ENCODE measurements at places on chromosomes 5 and 9. TPM values are rescaled to one million over a fixed set of nuclear protein-coding genes. Genes with fewer than 3 reads are reported as not detected.

RASA1 gene
- total RNA-seq = 20.7 TPM

PCDHB11 gene
- 0.34 TPM for total RNA-seq

CNTNAP3B gene
- total RNA-seq = 0.68 TPM

LTC4S gene
- 20.0 TPM for total RNA-seq

SLC6A3 gene
- not detected for total RNA-seq

CCNJL gene
- total RNA-seq = 0.39 TPM

NUTM2G gene
- not detected for total RNA-seq

CXCL14 gene
- 0.64 TPM for total RNA-seq

SPACA9 gene
- 8.2 TPM for total RNA-seq

OBP2B gene
- total RNA-seq = not detected

RETREG1 gene
- total RNA-seq = 0.44 TPM

PRRX2 gene
- 11.9 TPM for total RNA-seq

CDX1 gene
- not detected for total RNA-seq

ROPN1L gene
- total RNA-seq = not detected

CDK5RAP2 gene
- total RNA-seq = 153 TPM

SPINK5 gene
- total RNA-seq = not detected

TMED9 gene
- 191 TPM for total RNA-seq

NIM1K gene
- 0.68 TPM for total RNA-seq

GLRA1 gene
- not detected for total RNA-seq

SLC6A7 gene
- not detected for total RNA-seq

IFNA2 gene
- total RNA-seq = not detected

GRM6 gene
- not detected for total RNA-seq

PALM2AKAP2 gene
- 9.4 TPM for total RNA-seq

KIAA0825 gene
- total RNA-seq = 5.7 TPM

GADD45G gene
- 1.6 TPM for total RNA-seq

MCTP1 gene
- 1.9 TPM for total RNA-seq

CAMK2A gene
- not detected for total RNA-seq

INSL4 gene
- not detected for total RNA-seq

SSNA1 gene
- 50.5 TPM for total RNA-seq

CD72 gene
- total RNA-seq = 3.3 TPM

KIF12 gene
- not detected for total RNA-seq

PFN3 gene
- not detected for total RNA-seq

TLE1 gene
- 29.1 TPM for total RNA-seq

PCDHA1 gene
- not detected for total RNA-seq

SPINK13 gene
- total RNA-seq = 6.4 TPM

MYMK gene
- total RNA-seq = not detected

IL4 gene
- total RNA-seq = not detected

C9orf152 gene
- total RNA-seq = not detected

SH3TC2 gene
- 0.24 TPM for total RNA-seq

CTXN3 gene
- not detected for total RNA-seq

EGR1 gene
- total RNA-seq = 28.6 TPM

ANKRD34B gene
- total RNA-seq = not detected

LURAP1L gene
- total RNA-seq = 2.5 TPM

PPP3R2 gene
- total RNA-seq = not detected

NAIP gene
- total RNA-seq = 2.9 TPM

ARSI gene
- 0.24 TPM for total RNA-seq

EPB41L4B gene
- total RNA-seq = 0.56 TPM

ADAMTS19 gene
- 0.15 TPM for total RNA-seq
